ENCODE measurements at places on chromosomes 6 and 20.

DNA sequence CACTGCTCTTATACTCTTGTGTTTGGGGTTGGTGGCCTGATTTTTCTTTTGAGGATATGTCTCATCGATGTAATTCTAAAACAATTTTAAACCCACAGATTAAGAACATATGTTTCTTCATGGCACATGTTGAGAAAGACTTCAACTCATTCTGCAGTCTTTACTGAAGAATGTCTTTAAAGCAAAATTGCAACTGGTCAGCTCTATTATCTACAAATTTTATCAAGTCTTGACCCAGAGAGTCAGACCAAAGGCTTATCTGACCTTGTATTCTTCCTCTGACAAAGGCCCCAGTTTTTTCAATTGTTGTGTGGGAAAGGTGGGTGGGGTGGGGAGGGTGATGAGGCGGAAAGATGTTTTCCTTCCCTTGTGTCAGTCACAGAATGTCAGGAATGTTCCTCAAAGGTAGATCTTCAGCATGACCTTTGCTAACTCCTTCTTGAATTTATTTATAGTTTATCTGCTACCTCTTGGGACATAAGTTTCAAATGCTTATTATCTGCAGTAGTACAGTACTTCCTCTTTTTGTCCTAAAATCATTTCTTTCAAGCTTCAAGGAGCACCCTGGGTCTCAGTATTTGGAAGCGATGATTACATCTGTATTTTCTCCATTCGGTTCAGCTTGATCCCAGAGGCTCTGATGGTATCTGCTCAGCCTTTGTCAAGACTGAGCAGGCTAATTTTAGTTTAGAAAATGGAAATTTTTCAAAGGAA is 63.2 kb upstream of the TIAM2 start:
- DNase-seq: no peak

GRCh38 chr20:15814911-15815310 is 758.3 kb downstream of the KIF16B start:
- no peak for DNase-seq

DNA sequence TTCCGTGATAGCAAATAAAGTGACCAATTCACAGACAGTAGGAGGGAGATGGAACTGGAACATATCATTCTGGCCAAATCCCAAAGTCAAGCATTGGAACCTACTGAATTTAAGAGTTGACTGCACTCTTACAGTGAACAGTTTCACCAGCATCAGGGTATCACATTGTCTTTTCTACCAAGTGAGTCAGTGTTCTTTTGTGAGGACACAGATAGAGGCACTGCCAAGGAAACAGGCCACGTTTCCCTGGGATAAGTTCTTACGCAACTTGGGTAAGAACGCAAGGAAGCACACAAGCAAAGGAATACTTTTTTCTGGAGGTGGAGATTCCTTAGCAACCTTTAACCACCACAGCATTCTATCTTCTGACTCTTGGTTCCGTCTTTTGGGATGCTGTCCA is 28.6 kb upstream of the ENPP5 start:
- DNase-seq: no peak

- no peak for DNase-seq
Observed at GRCh38 chr6:27025351-27025750, 222.2 kb upstream of the PRSS16 start.

DNA sequence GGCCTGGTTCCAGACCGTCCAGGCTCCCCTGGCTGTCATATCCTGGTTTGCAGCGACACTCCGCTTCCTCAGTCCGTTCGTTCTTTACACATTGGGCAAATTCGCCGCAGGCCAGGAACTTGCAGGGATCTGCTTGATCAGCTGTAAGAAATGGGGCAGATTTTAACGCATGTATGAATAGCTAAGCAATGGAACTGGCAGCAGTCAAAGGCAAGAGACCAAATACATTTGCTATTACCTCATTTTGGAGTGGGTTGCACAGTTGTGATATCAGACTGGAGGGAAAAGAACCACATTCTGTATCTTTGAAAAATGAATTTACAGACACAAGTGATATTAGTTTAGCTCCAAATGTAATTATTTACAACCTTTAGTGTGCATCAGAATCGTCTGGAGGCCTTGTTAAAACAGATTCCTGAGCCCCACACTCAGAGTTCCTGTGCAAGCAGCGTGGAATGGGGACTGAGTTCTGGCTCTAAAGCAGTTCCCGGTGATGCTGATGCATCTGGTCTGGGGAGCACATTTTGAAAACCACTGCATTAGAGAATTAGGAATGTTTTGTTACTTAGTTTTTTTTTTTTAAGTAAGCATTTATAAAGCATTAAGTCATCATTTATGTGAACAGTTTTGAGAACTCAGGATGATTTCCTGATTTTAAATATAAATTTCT is 141.3 kb downstream of the IMPG1 start:
- no peak for DNase-seq

GRCh38 chr6:162179196-162179951 is 548.2 kb downstream of the PRKN start:
- no peak for DNase-seq

- no peak for DNase-seq
Observed at GRCh38 chr6:25706314-25707014, 48.1 kb upstream of the SLC17A4 start.

DNA sequence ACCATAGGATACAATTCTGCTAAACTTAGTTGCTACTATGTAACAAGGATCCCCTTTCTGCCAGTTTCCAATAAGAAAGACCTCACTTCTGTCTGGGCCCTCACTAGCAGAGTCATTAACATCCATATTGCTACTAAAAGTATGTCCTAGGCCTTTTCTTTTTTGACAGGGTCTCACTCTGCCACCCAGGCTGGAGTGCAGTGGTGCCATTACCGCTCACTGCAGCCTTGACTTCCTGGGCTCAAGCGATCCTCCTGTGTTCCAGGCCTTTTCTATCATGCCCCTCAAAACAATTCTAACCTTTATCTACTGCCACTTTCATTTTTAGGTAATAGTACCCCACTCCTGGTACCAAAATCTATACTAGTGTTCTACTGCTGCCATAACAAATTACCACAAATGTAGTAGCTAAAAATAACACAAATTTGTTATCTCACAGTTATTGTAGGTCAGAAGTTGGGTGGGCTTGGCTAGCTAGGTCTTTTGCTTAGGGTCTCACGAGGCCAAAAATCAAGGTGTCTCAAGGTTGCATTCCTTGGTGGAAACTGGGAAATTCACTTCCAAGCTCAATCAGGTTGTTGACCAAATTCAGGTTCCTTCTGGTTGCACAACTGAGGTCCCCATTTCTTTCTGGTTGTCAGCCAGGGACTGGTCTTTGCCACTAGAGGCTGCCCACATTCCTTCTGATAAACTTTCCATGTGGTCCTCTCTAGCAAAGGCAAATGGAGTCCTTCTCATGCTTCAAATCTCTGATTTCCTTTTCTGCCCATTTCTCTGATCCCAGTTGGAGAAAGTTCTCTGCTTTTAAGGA is 3.0 kb downstream of the CSNK2A1 start:
- DNase-seq: no peak

DNA sequence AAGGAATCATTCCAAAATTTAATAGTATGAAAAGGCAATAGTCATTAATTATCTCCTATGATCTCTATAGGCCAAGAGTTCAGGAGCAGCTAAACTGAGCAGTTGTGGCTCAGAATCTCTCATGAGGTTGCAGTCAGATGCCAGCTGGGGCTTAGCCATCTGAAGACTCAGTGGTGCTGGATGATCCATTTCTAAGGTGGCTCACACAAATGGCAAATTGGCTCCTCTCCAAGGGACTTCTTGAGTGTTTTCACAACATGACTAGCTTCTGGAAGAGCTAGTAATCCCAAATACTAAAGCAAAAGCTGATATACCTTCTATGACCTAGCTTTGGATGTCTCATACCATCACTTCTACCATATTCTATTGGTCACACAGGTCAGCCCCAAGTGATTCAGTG is 104.2 kb downstream of the HAO1 start:
- no peak for DNase-seq

DNA sequence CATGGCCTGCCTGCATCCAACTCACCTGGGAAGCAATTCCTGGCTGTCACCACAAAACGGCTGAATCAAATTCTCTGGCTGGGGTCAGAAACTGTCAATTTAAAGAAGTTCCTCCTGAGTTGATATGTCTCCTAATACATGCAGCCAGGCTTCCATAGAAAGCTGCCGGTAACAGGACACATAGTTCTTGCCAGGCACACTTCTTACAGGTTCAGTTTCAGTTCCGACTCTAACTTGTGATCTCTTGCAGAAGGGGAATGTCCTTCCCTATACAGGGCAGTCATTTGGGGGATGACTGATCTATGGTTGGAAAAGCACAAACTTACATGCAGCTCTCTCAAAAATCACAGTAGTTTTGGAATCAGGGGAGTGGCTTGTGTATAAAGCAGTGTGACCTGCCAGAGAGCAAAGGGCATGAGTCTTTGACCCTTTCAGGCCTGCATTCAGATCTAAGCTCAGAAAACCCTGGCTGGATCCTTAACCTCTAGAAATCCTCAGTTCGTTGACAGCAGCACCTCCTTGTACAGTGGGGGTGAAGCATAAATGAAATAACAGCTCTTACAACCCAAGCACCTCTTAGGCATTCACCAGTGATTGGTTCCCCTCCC is 195.6 kb downstream of the SCP2D1 start:
- no peak for DNase-seq

GRCh38 chr6:138204792-138205384 is 13.4 kb downstream of the PBOV1 start:
- no peak for DNase-seq

DNA sequence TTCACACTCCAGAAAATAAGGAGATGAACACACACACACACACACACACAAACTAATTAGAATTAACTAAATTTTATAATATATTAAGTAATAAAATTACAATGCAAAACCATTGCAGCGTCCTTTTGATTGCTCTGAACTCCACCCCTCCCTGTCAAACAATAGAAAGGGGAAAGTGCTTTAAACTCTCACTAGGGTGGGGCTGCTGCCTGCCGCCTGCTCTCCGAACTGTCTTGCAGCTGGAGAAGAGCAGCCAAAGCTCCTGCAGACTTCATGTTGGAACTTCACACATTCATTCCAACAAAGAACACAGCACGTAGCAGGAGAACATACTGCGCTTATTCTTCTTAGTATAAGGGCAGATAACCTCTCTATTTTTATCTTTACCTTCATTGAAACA is 83.2 kb downstream of the GCLC start:
- DNase-seq: peak; percentile 22

DNA sequence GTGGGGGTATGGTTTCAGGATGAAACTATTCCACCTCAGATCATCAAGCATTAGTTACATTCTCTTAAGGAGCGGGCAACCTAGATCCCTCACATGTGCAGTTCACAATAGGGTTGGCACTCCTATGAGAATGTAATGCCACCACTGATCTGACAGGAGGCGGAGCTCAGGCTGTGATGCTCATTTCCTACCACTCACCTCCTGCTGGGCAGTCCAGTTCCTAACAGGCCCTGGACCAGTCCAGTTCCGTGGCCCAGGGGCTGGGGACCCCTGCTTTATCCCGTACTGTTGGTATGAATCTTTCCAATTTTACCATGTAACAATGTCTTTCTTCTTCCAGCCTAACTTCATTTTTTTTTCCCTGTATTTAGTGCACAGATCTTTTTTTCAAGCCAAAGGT is 94.9 kb downstream of the OGFRL1 start:
- no peak for DNase-seq

DNA sequence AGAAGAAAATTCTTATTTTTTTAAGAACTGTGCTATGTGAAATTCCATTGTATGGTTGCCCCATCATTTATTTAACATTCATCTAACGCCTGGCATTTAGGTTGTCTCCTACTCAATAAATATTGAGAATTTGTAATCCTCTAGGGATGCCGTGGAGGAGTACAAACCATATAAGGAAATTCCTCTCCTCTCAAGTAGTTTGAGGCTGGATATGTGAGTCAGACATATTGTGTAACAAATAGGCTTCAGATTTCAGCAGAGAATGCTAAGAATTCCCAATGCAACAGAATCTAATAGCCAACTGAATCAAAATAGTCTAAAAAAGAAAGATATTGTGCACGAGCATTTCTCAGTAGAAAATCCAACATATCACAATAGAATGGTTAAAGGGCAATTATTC is 174.7 kb downstream of the OTOR start:
- DNase-seq: no peak

- DNase-seq: no peak
Observed at GRCh38 chr20:60463798-60464197, 505.6 kb downstream of the CDH26 start.

GRCh38 chr6:147693181-147693580 is 184.7 kb downstream of the SAMD5 start:
- DNase-seq: no peak

DNA sequence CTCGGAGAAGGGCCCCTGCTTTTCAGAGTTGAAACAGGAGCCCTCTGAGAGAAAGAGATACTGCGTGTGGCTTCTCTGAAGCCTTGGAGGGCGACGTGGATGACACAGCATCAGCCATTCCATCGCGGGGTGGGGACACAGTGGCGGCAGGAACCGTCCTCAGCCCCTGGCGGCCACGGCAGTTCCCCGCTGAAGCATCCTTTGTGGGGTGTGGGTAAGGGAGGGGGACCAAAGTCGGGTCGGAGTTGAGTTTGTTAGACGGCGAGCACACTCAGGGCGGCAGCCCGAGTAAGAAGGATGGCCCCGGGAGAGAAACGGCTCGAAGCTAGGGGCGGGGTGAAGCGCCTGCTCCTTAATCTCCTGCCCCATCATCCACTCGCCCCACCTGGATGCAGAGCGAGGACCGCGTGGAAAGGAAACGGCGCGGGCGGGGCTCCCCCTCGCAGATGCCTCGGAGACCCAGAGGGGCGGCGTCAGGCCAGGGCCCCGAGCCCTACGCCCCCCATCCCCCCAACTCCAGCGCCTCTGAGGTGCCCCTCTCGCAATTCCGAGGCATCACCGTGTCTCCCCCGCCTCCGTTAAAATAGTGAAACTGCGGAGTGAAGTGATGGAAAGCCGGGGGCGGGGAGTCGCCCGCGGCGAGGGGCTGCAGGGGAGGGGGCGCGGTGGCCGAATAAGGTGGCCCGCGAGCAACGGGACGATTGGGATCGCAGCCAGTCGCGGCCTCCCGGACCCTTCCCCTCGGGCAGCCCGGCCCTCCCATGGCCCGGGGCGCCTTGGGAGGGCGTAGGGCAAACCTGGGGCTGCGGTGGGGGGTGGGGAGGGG is 796 bp upstream of the RREB1 start:
- peak; percentile 63 for DNase-seq

DNA sequence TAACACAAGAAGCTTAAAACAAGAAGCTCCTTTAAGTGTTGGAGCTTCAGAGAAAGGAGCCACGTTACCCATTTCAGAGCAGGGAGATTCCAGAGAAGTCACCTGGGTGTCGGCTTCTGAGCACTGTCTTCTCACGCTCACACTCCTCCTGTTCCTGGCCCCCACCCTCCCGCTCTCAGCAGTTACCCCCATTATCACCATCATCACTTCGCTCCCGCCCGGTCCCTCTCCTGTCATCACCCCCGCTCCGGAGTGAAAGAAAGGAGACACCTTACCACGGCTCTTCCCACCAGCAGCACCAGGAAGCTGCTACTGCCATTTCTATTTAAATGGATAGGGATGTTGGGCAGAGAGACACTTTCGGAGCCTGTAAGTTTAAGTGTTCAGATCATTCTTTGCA is 123.9 kb downstream of the GMPR start:
- no peak for DNase-seq

GRCh38 chr6:148854096-148854495 is 107.3 kb downstream of the UST start:
- no peak for DNase-seq

GRCh38 chr6:7402716-7403115 is 13.1 kb downstream of the RIOK1 start:
- DNase-seq: no peak

GRCh38 chr20:21710341-21710740 is 4.9 kb downstream of the PAX1 start:
- DNase-seq: no peak

GRCh38 chr6:168024951-168025510 is 27.6 kb downstream of the KIF25 start:
- no peak for DNase-seq

- no peak for DNase-seq
Observed at GRCh38 chr6:166692723-166693302, 65.8 kb upstream of the RPS6KA2 start.

Data from memory B cell (primary cell).